ENCODE measurements at places on chromosomes 6 and 20.
A peak's percentile ranks its signal among the peaks of the same experiment; 100 is the strongest.

DNA sequence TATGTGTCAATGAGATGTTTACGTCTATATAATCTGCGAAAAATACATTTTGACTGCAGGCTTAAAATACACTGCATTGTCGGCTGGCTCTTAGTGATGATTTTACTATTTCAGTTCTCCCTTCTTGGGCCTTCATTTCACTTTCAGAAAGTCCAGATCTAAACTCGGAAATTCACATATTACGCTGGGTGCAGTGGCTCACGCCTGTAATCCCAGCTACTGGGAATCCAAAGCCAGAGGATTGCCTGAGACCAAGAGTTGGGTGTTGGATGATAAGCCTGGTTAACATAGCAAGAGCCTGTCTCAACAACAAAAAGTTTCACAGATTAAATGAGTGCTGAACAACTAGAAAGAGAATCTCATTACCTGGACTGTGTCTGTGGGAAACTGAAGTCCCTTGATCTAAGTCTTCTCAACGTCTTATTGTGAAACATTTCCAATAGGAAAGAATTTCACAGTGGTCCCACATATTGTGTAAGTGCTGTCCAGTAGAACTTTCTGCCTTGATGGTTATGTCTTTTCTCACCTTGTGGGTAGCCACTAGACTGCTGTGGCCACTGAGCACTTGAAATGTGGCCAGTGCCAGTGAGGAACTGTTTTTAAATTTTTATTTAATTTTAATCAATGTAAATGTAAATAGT is 1.9 kb downstream of the GINM1 start:
- DNase-seq, result no peak

- DNase-seq, result peak; percentile 67
Observed at GRCh38 chr20:23235173-23236027, 115.2 kb upstream of the NXT1 start.

DNA sequence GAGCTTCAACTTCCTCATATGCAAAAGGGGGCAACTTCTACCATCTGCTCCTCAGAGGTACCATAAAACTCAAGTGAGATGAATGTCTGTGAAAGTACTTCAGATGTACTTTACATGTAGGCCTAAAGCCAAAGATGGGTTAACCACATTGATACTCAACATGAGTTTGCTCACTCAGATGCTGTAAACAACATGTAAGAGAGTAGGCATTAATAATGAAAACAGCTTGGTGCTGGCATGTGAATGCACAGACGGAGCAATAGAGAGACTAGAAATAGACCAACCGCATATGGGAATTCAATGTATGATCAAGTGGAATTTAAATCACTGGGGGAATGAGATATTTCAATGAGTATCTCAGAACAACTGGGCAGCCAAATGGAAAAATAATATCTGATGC is 143.8 kb upstream of the CDYL start:
- DNase-seq, result no peak

DNA sequence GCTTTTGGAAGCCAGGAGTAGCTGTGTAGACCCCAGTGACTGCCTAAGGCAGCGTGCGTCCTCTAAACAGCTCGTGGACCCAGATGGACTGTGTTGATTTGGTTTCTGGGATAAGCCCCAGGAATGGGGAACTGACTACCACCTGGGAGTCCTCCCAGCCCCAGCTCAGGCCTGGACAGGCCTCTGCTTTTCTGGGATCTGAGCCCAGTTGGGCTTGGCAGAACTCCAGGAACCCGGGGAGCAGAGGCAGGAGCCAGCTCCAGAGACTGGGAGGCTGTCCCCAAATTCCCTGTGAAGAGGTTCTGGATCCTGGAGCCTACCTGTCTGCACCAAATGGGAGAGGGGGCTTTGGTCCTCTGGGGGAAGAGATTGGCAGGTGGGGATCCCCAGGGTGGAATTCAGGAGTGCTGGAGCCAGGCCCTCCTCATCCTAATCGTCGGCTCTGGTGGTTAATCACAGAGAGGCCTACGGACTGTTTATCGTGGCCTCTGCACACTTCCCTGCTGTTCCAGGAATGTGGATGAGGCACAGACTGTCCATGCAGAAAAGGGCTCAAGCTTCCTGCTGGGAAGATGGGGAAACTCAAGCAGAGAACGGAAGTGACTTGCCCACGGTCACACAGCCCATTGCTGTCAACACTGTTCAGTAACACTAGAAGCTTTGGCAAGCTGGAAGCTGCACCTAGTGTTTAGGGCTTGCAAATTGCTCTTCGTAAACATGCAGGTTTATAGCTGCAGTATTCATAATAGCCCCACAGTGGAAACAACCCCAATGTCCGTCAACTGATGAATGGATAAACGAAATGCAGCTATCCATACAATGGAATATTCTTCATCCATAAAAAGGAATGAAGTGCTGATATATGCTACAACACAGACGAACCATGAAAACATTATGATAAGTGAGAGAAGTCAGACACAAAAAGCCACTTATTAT is 100.6 kb downstream of the KCNB1 start:
- no peak for DNase-seq

Measured in kidney tubule cell (primary cell).